Lower lobe of right lung (tissue), 2 donors: ENCODE measurements at places on chromosomes 2 and 18. TPM values are rescaled to one million over a fixed set of nuclear protein-coding genes. Genes with fewer than 3 reads are reported as not detected.

HOXD4 gene
- total RNA-seq = 0.97 TPM

CHST10 gene
- total RNA-seq = 7.6 TPM

GRCh38 chr2:508121-508520 lies 169.1 kb downstream of the TMEM18 start:
- DNase-seq = no peak

DNA sequence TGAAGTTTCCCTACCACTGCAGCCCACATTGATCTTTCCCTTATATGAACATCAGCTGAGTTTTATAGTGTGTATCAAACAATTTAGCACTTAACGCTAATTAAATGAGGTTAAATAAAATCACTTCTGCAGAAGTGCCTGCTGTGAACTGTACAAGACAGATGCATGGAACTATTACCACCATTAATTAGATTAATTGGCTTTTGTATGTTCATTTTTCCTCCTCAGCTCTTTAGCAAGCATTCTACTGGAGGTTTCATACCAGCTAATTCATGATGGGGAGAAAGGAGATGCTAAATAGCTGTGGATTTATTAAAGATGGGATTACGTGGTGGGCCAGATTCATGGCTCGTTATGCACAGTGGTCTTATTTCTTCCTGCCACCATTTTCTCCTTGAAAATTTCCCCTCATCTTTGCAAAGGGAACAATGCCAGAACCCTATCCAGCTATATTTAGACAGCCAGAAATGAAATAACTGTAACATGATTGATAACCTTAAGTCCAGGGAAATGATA lies 96.7 kb downstream of the CNTNAP5 start:
- no peak for DNase-seq

GRCh38 chr2:218870984-218871344 lies 9.7 kb upstream of the WNT10A start:
- no peak for DNase-seq
